NCI-H345 (cell line): ENCODE measurements at places on chromosomes 16 and 17.

- no peak for DNase-seq
Measured at GRCh38 chr17:28042721-28043291, 329 bp downstream of the NLK start.

- no peak for DNase-seq
Measured at GRCh38 chr16:21647562-21648164, 4.7 kb downstream of the IGSF6 start.

- DNase-seq = peak; percentile 69
Measured at GRCh38 chr16:12539185-12539929, 264.3 kb downstream of the CPPED1 start.

GRCh38 chr16:29848420-29849297, 14.4 kb downstream of the CDIPT start:
- DNase-seq = peak; percentile 78

DNA sequence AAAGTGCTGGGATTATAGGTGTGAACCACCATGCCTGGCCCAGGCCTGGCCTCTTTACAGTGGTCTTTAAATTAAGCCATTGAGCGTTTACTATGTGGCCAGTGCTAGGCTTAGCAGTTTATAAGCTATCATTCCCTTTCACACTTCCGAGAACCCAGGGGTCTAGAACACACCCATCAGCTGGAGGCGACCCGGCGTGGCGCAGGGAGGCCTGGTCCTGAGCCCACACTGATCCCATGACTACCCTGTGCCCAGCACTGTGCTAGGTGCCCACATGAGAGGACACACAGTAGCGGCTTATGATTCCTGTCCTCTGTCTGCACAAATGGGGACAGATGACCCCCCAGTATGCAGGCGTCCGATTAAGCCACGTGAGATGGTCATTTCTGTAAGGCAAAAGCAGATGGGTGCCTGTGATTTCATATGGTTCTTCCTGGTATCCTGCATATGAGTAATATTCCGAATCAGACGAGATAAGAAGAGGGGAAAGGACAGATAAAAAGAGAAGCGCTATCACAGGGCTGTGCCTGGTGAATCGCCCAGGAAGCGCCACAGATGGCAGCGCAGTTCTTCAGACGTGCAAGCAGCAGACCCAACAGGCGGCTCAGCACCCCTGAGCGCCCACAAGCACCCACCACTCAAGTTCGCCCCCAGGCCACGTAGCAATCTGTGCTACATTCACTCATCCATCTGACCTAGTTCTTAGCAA, 5.3 kb downstream of the OSGIN1 start:
- DNase-seq = no peak

GRCh38 chr17:48577946-48578615, at the start of gene HOXB4:
HOXB4 (minus strand) TSS chr17:48578350; CDS start chr17:48578319, 31 bp downstream.
- peak; percentile 16 for DNase-seq

- no peak for DNase-seq
Measured at GRCh38 chr16:12431561-12431960, 372.1 kb downstream of the CPPED1 start.

DNA sequence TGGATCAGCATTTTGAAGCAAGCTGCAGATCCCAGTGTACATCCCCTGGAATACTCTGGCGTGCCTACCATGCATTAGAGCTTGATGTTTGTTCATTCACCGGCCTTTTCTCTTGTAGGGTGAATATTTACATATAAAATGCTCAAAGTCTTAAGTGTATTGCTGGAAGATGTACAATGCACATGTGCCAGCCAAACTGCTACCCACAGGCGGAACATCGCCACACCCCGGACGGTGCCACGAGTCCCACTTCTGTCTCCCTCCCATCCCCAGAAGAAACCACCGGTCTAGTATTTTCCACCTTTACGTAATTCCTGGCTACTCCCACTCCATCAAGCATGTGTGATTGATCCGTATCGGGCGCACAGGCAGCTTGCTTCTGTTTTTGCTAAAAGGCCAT, 4.1 kb downstream of the SLC38A8 start:
- DNase-seq = no peak

- DNase-seq = no peak
Measured at GRCh38 chr17:82405051-82405450, 13.1 kb upstream of the HEXD start.

GRCh38 chr17:42845918-42846593, 1.7 kb downstream of the AOC2 start:
- DNase-seq = no peak

- peak; percentile 9 for DNase-seq
Measured at GRCh38 chr16:71214746-71215381, 15.7 kb downstream of the HYDIN start.

DNA sequence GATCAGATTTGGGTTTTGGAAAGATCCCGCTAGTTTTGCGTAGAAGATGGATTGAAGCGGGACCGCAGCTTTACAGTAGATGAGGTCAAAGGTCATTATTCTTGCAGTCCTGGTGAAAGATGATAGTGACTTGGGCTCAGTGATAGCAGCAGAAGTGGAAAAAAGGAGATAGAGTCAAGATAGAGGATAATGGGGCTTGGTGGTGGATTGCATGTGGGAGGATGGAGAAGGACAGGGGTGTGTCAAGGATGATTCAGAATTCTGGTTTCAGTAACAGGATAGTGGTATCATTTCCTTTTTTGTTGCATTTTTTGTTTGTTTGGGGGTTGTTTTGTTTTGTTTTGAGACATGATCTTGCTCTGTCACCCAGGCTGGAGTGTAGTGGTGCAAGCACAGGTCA, 28.7 kb downstream of the CHD9NB start:
- DNase-seq = no peak

GRCh38 chr16:20178297-20178696, 104.6 kb upstream of the GPR139 start:
- DNase-seq = no peak

GRCh38 chr17:67025216-67025792, 19.1 kb upstream of the CACNG1 start:
- DNase-seq = no peak

DNA sequence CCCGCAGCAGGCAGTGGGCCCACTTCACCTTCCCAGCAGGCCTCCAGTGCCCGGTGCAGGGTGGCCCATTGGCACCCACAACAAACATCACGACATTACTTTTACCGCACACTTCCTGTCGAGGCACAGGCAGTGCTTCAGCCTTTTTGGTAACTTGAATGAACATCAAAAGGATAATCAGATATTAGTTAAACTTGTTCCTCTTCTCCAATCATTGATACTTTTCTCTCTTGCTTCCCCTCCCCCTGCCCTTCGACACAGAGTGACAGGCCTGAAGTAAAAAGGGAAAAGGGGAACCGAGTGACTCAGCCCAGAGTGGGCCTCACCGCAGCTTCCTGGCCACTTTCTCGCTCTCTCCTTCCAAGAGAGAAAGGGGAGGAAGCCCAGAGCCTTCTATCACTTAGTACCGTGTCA, 507.0 kb downstream of the MAF start:
- no peak for DNase-seq

GRCh38 chr17:77449373-77449907, 308.7 kb downstream of the SEC14L1 start:
- DNase-seq = no peak

GRCh38 chr17:50196826-50197225, 4.6 kb downstream of the COL1A1 start:
- no peak for DNase-seq

GRCh38 chr17:12961655-12962054, 56.2 kb downstream of the ELAC2 start:
- no peak for DNase-seq

GRCh38 chr17:74070998-74071679, 132.3 kb upstream of the RPL38 start:
- DNase-seq = peak; percentile 21

DNA sequence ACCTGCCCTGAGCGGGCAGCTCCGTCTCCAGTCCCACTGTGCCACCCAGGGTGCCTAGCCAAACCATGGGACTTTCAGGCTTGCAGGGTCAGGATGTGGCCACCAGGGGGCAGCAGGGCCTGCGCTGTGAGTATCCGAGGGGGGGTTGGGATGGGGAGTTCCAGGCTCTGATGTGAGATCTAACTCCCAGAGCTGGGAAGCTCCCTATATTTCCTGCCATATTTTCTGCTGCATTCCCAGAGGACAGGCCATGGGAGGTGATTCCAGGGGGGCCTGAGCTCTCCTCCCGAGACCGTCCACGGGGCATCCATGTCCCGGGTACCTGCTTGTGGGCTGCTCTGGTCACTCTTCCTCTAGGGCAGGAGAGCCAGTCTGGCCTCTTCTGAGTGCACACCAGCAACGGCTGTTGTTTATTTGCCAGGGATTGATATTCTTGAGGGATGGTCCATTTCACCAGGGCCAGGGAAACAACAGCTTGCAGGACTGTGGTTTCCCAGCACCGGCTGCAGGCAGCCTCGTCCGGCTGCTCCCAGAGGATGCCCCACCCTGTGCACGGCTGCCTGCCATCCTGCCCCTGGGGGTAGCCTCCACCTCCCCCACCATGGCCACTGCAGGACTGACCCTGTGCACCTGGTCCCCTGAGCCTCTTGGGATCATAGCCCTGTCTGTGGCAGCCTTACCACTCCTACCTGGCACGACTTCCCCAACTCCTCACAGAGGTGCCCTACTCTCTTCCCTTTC, 1.2 kb downstream of the GPR142 start:
- peak; percentile 84 for DNase-seq

GRCh38 chr17:58334661-58335060, 6.1 kb upstream of the TSPOAP1 start:
- no peak for DNase-seq

- DNase-seq = no peak
Measured at GRCh38 chr16:6803176-6803575, 529.5 kb upstream of the RBFOX1 start.
